ENCODE measurements at places on chromosomes 6 and 20.

DNA sequence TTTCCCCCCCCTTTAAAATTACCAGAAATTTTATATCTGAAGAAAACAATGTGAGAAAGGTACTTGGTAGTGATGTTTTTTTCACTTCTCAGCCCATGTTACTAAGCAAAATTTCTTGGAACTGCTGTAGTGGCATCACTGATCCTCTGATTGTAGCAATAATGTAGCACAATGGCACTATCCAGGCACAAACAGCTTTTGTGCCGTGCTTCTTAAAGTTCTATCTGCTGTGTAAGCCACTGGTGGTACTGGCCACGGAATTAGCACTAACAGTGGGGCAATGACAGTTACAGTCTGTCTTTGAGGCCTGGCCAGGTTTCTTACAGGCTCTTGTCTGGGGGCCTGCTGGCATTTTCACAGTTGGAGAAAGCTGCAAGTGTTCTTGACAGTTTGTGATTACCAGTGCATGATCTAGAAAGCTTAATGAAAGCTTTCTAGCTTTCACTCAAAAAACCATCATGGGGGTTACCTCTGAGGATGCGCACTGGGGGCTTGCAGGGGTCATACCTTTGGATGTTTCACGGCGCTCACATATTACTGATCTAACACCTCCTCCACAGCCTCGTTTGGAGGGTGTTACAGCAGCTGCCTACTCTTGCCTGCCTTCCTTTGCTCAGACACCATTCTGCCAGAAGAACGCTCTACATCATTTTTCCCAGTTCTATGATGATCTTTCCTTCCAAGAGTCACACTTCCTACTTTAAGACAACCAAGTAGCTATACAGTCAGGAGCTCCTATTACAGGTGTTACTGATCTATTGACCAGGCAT is 58.4 kb upstream of the ARMH2 start:
- DNase-seq = no peak

GRCh38 chr6:112482373-112482772 is 135.2 kb downstream of the RFPL4B start:
- no peak for DNase-seq

- DNase-seq = no peak
Measured at GRCh38 chr20:7214081-7214740, 446.7 kb downstream of the BMP2 start.

DNA sequence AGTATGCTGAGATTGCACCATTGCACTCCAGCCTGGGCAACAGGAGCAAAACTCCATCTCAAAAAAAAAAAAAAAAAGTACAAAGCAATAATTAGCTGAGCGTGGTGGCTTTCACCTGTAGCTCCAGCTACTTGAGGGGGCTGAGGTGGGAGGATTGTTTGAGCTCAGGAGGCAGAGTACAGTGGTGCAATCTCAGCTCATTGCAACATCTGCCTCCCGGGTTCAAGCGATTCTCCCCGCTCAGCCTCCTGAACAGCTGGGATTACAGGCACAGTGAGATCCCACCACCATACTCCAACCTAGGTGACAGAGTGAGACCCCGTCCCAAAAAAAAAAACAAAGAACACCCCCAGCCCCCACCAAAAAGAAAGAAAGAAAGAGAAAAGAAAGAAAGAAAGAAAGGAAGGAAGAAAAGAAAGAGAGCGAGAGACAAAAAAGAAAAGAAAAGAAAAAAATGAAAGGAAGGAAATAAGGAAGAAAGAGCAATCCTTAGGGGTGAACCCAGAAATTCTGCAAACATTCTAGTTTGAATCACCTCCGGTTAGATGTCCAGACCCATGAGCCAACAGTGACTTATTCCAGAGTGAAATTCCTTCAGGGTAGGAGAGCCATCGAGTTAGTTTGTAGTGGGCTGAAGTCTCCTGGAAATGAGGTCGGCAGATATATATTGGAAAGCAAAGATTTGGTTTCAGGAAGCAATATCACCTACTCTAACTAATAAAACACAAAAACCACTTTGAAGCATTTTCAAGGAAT is 3.2 kb upstream of the RIPOR3 start:
- DNase-seq = no peak

- DNase-seq = no peak
Measured at GRCh38 chr6:18100296-18100695, 22.2 kb downstream of the NHLRC1 start.

GRCh38 chr6:33983721-33984465 is 162.0 kb downstream of the GRM4 start:
- DNase-seq = no peak

- no peak for DNase-seq
Measured at GRCh38 chr6:53702316-53702715, 36.8 kb upstream of the KLHL31 start.

- no peak for DNase-seq
Measured at GRCh38 chr6:52566201-52566600, 10.7 kb downstream of the TRAM2 start.

DNA sequence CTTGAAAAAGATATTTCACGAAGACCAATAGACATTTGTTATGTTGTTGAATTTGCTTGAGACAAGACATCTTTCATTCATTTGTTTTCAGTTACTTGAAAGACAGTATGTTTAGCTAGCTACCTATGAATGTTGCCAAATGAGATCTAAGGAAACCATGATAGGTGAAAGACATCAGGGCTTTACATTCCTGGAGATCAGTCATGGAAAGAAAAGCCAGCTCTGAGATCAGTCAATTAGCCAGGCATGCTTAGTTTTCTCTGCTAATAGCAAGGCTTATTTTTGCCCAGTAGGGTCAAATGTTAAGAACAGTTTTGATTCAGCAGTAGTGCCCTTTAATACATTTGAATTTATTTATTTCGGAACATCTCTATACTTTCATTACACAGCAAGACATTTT is 116.5 kb upstream of the EDN1 start:
- no peak for DNase-seq
